ENCODE measurements at places on chromosomes 6 and 20.

- no peak for DNase-seq
These were observed 146.1 kb downstream of the TTLL2 start for GRCh38 chr6:167470836-167471547.

DNA sequence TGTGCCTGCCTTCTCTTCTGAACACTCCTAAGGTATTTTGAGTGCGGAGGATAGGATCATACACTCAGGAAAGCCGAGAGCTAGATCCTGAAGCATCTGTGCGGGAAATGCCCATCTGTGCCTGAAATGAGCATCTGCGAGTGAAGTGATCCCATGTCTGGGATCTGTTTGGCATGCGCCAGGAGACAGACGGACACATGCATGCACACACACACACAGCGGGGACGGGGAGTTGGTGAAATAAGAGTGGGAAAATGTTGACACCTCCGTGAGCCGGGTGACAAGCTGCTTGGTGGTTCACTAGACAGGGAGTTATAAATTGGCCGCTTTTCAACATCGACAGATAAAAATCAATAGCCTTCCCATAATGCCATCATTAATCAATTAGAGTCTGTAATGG, 13.8 kb downstream of the SYNJ2 start:
- DNase-seq = no peak

DNA sequence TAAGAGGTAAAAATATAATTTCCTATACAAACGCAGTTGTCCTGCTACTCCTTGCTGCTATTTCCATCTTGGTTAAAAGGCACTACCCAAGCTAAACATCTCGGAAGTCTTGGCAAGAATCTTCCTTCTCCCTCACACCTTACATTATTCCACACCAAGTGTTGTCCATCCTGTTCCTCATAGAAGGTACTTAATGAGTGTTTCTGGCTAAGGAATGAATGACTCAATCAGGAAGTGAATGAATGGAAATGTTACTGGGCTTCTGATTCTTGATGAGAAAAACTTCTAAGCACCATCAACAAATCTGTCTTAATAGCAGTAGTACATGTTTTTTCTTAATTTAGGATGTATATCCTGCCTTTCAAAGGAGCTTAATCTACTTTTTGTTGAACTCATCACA, 40.6 kb upstream of the RSPO3 start:
- DNase-seq = no peak

GRCh38 chr6:18978337-18979128, 591.4 kb downstream of the RNF144B start:
- DNase-seq = no peak

DNA sequence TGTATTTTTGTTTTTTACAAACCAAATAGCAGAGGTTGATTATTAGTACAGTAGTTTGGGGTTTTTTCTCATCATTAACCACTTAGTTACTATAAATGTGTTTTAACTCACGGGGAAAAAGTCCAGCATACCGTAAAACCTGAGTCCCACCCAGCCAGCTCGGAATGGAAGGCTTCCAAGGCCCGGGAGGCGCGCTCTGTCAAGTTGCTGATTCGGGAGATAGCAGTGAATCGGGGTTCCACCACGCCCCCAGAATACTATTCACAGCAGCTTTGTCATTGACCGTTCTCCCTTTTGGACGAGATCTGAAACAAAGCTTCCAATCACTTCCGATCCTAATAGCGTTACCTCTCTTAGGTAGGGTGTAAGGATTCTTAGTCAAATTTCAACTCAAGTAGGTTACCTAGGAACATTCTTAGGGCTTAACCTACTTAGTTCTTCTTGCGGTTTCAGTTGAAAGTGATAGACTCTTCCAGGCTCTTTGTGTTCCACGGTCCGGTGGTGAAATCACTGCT, 232.8 kb upstream of the QKI start:
- DNase-seq = no peak

- no peak for DNase-seq
These were observed 904 bp downstream of the MDFI start for GRCh38 chr6:41638935-41639808.

- DNase-seq = no peak
These were observed 20.5 kb upstream of the GJA10 start for GRCh38 chr6:89873721-89874120.

GRCh38 chr6:44176762-44177509, 18.3 kb downstream of the CAPN11 start:
- no peak for DNase-seq

DNA sequence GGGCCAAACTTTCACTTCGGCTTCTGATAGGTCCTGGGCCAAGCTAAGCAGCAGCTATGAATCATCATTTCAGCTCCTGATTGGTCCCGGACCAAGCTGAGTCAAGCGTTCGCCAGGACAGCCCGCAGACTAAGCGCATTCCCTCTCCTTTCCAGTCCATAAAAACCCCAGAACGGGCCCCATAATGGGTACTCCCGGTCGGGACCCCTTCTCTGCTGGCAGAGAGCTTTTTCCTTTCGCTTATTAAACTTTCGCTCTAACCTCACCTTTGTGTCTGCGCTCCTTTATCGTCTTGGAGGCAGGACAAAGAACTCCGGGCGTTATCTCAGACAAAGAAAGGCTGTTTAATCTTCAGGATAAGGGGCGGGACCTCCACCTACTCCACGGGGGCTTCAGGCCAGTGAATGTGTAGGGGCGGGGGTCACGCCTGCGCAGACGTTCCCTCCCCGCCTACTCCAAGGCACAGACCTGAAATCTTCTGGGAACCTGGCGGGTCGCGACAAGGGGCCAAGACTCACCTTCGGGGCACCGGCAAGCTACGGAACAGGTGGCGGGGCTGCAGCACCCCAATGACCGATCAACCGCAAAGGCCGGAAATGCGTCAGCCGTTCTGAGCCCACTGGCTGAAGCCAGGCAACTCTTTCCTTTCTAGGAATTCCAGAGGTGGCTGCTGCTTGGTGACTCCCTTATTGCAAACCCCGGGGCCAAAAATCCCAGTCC, at the start of gene ZSCAN31:
Gene ZSCAN31 (minus strand): TSS at position 585 of the 720 bp plus-strand sequence. CDS start 6,465 bp downstream, outside the sequence.
- DNase-seq = peak; percentile 98

DNA sequence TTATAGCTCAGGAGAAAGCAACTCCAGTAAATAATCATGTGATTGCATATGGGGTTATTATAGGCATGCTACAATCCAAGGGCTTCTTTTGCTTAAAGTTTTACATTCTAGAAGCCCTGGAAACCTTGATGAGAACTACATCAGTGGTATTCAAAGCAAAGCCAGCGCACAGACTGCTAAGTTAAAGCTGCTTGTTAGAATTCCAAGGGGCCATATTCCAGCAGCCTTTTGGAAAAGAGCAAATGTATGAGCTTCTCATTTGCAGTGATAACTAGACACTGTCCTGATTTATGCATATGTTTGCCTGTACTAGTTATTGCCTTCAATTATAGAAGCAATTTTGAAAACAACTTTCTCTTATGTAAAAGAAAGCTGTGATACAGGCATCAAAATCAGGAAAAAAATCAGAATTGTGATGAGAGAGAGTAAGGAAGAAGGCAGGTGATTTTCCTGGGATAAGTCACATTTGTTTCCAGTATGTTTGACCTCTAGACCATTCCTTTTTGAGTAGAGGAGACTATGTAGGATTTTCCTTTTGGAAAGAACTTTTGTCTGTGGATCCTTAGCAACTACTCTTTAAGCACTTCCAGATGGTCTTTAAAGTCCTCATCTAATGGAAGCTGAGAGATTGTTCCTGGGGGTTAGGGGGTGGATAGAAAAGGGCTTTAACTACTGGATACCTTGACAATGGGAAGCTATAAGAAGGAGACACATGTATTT, 159.2 kb downstream of the PLCB4 start:
- no peak for DNase-seq

GRCh38 chr6:143634486-143634885, 43.3 kb upstream of the PHACTR2 start:
- peak; percentile 3 for DNase-seq

DNA sequence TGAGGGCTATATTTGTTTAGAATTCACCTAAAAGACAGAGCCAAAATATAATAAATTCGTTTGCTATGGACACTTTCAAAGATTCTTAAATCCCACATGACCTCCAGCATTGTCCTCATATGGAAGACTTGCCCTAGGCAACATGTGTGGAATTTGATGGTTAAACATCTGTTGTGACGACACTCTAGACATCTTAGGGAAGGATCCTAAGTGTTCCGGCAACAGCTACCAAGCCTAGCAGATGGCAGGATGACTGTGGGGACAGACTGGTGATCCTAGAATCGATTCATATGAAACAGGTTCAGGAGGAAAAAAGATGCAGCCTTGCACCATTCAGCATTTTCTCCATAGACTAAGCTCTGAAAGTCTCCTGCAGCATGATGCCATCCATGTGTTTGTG, 77.6 kb upstream of the BACH2 start:
- no peak for DNase-seq

DNA sequence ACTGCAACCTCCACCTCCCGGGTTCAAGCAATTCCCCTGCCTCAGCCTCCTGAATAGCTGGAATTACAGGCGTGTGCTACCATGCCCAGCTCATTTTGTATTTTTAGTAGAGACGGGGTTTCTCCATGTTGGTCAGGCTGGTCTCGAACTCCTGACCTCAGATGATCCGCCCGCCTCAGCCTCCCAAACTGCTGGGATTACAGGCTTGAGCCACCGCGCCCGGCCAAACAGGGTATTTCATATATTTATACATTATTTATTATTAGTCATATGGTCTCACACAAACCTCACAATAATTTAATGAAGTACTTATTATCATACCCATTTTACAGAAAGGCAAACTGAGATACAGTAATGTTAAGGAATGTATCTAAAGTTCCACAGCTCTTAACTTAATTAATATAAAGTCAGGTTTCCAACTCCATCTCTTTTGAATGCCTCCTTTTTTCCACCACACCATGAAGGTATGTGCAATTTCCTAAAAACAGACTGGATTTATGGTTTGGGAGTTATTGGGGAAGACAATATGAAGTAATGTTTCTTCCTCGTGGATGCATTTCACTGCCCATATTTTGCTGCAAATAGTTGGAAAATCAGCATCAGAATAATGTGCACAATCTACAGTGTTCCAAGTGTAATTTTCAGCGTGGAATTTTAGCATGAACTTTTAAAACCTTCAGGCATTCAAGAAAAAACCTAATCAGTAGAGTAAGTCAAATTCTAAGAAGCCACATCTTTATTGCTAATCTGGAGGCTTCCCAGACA, 65.7 kb downstream of the ZMYND8 start:
- DNase-seq = no peak

GRCh38 chr6:84568971-84569370, 195.4 kb downstream of the TBX18 start:
- DNase-seq = peak; percentile 13

- DNase-seq = no peak
These were observed 58.3 kb downstream of the TENT5A start for GRCh38 chr6:81694207-81694606.

DNA sequence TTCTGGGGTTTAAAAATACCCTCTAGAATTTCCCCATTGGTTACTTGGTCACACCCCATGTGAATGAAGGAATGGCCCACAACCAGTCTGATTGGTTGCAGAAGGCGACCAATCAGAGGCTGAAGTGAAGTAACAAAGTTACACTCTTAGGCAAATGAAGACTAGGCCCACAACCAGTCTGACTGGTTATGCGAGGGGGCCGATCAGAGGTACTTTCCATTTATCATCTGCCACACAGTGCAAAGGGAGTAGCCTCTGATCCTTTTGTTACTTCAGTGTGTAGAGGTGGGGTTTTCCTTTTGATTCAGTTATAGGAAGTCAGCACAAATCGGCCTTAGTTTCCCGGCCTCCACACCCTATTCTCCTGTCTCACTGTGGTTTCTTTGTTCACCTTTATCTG, 61.2 kb upstream of the SGK1 start:
- DNase-seq = no peak

GRCh38 chr6:82711971-82712370, 348.4 kb downstream of the TPBG start:
- no peak for DNase-seq

- DNase-seq = no peak
These were observed 23.7 kb downstream of the RANBP9 start for GRCh38 chr6:13687917-13688351.

DNA sequence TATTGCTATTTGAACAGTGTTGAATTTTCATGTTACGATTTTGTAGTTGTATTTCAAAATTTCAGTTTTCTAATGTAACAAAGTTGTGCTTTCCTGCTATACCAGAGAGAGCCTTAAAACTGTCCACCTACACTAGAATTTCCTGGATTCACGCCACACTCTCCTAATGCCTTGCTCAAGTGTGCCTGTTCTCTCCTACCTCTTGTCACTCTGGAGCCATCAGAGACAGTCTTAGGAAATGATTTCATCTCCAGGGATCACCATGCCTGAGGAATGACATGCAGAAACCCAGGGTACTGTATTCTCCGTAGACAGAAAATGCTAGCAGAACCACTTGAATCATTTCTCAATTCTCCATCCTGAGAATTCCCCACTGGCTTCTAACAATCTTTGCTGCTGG, 667.6 kb downstream of the KIF16B start:
- no peak for DNase-seq

- DNase-seq = peak; percentile 28
These were observed 75.1 kb downstream of the CDC40 start for GRCh38 chr6:110255211-110255750.

GRCh38 chr6:137699031-137699683, 167.9 kb upstream of the TNFAIP3 start:
- no peak for DNase-seq

GRCh38 chr6:163414117-163414945, at the start of gene QKI:
QKI (plus strand) TSS chr6:163414718; CDS start chr6:163415194, 476 bp downstream.
- peak; percentile 40 for DNase-seq

GRCh38 chr6:144767051-144767450, 481.9 kb downstream of the UTRN start:
- DNase-seq = no peak

DNA sequence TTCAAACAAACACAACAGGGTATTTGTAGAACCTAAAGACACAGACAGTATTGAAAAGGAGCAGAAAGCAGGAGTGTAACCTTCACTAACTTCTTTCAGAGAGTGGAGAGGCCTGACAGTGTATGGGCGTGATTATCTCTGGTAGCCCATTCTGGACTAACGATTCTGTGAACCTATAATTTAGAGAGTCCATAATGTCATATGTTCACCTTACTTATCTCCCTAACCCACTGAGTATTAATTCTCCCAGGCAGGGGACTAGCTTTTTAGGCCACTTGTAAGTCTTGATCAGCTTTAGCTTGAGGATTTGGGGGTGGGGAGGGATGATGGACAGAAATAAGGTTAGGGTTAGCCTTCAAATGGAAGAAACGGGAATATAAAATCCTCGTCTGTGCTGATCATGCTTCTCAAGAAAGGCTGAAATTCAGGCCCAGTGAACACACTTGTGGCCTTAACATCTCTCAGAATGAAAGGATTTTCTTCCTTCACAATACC, 2.8 kb upstream of the PARD6B start:
- DNase-seq = no peak
